Kidney (tissue), 22 donors: ENCODE measurements at places on chromosomes 5 and 9.

GRCh38 chr5:94254214-94254613, 364.2 kb downstream of the KIAA0825 start:
- no peak for DNase-seq

- DNase-seq = no peak
Observed at GRCh38 chr5:13303445-13303844, 641.0 kb downstream of the DNAH5 start.

DNA sequence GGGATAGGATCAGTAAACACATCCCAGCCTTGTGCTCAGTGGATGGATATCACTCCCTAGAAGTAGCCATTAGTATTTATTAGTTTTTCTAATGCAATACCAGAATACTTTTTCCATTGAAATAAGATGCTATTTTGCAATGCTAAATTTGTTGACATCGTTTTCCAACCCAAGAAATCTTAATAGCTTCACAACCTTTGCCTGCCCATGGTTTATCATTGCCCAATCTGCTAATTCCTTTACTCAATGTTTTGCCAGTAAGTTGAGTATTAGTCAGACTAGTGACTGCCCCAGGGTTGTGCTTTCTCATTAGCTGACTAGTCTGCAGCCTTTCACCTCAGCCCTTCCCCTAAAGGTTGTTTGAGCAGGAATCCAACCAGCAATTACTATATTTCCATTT, 62.9 kb downstream of the NREP start:
- no peak for DNase-seq

DNA sequence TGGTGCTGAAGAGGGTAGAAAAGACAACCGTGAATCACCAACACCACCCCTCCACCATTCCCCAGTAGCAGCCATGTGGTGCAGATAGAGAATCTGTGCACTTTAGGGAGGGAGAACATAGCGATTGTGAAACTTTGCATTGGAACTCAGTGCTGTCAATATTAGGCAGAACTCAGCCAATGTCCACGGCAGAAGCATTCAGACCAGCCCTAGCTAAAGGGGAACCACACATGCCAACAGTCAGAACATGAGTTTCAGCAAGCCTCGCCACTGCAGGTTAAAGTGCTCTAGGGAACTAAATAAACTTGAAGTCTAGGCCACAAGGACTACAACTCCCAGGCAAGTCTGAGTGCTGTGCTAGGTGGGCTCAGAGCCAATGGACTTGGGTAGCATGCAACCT, 38.5 kb upstream of the DEPDC1B start:
- no peak for DNase-seq

DNA sequence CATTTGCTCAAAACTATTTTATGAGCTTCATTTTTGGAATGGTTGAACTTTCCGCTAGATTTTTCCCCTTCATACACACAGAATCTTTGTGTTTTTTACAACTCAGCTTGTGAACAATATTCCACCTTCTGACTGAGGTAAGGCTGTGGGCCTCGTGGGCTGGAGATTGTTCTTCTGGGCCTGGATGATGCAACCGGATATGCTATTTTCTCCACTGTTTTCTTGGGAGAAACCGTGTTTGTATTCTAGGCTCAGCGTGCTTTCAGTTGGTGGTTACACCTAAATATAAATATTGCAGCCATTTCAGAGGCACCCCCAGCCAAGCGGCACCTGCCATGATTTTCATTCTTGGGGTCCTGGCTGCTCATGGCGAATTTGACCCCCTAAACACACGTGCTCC, 55.2 kb downstream of the IRX1 start:
- DNase-seq = no peak

GRCh38 chr9:121704281-121704680, 52.8 kb downstream of the DAB2IP start:
- DNase-seq = no peak

DNA sequence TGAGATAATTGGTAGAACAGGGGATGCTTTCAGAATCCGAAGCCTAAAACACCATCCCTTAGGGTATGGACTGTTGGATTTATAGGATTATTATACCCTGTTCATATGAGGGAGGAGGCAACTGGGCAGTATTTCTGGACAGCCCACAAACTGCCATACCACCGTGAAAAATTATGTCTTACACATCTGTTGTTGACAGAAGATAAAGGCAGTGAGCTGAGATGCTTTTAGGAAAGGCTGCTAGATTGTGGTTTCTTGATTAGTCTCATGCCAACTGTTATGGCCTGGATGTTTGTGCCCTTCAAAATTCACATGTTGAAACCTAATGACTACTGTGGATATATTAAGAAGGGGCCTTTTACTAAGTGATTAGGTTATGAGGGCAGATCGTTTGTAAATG, 83.7 kb upstream of the DHFR start:
- DNase-seq = no peak

DNA sequence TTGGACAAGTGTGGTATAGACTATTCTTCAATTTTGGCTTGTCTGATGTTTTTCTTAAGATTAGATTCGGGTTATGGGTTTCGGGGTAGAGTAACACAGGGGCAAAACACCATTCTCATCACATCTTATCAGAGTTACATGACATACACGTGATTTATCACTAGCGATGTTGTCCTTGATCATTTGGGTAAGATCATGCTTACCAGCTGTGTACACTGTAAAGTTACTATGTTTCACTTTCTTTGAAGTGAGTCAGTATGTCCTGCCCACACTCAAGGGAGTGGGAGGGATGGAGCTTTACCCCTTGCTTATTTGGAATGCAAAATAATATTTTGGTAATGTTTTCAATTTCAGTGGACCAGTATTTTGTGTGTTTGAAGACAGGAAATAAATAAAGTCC, 101.8 kb upstream of the TAF11L2 start:
- no peak for DNase-seq

DNA sequence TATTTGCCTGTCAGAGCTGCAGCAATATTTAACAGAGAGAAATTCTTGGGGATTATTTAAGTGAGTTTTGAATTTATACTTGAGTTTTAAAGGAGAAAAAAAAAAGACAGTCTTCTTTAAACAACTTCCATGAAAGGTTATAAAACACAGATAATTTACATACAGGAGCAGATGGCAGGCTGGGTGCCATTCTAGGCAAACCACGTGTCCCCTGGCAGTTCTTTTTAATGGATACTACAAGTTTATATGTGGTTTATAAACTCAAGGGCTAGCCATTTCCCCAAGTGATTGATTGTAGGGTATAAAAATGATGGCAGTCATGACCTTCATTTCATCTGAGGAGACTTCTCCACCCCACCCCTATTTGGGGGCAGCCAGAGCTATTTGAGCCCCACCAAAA, 166.6 kb downstream of the FSTL4 start:
- no peak for DNase-seq
